RWPE2 (cell line): ENCODE measurements at places on chromosomes 5 and 9.

GRCh38 chr9:23492126-23493002, 333.7 kb downstream of the ELAVL2 start:
- no peaks in the 10 kb centered on the region for H3K36me3 ChIP-seq
- no peak for DNase-seq
- peaks cover 23% of the 10 kb centered on the region for H3K27me3 ChIP-seq
- H3K4me1 ChIP-seq, result peaks cover 8% of the 10 kb centered on the region

DNA sequence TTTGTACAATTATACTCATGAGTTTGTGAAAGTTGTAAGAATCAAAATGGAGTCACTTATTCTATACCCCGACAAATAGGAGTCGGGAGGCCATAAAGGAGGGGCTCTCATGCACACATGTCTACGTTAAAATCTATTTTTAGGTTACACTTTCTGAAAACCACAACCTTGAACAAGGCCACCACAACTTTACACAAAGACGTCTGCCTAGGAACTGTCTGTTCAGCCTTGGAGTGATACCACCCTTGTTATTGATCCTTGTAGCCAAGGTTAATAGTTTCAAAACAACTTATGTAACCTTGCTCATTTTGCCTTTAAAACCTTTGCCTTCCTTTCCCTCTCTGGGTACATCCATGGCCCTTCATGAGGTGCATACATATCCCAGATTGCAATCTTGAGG, 4.1 kb upstream of the NDFIP1 start:
- no peak overlapping the region for H3K4me3 ChIP-seq
- no peak for DNase-seq
- H3K36me3 ChIP-seq, result no peaks in the 10 kb centered on the region
- no peaks in the 10 kb centered on the region for H3K4me1 ChIP-seq
- H3K27ac ChIP-seq, result no peak overlapping the region
- H3K27me3 ChIP-seq, result no peaks in the 10 kb centered on the region

DNA sequence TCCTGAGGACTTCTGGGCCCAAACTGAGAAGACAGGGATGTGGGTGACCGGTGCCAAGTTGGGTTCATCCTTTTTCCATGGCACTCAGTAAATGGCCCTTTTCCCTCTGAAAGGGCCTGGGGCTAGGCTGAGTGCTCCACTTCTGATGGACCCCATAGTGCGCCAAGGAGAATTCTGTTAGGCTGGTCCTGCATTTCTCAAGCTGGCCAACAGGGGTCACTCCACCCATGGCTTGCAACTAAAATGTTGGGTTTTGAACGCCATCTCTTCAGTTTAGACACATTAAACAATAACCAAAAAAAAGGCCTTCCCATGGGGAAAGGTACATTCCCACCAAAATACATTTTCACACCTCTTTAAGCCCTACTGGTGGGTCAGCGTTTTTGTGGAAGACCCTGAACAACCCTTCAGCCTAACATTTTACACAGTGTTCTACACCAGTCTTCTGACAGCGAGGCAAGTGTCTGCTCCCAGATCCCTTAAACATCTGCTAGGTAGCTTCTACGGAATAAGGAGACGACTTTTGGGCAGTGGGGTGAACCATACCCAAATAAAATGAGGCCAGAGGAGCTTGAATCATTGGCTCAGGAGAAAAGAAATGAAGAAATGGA, 27.3 kb downstream of the CNTFR start:
- DNase-seq, result no peak
- no peaks in the 10 kb centered on the region for H3K4me1 ChIP-seq
- no peak overlapping the region for H3K4me3 ChIP-seq
- H3K27me3 ChIP-seq, result no peaks in the 10 kb centered on the region
- no peak overlapping the region for H3K27ac ChIP-seq

- no peaks in the 10 kb centered on the region for H3K4me1 ChIP-seq
- no peak overlapping the region for H3K27ac ChIP-seq
- H3K4me3 ChIP-seq, result no peak overlapping the region
- H3K27me3 ChIP-seq, result no peaks in the 10 kb centered on the region
- H3K36me3 ChIP-seq, result no peaks in the 10 kb centered on the region
Observed at GRCh38 chr9:37540634-37541033, 35.5 kb downstream of the FBXO10 start.

- no peaks in the 10 kb centered on the region for H3K4me1 ChIP-seq
- H3K4me3 ChIP-seq, result no peak overlapping the region
- no peak overlapping the region for H3K27ac ChIP-seq
Observed at GRCh38 chr5:165712011-165712410, 2206.6 kb downstream of the MAT2B start.

- H3K4me1 ChIP-seq, result no peaks in the 10 kb centered on the region
- DNase-seq, result no peak
- H3K27ac ChIP-seq, result no peak overlapping the region
- H3K36me3 ChIP-seq, result no peaks in the 10 kb centered on the region
- H3K27me3 ChIP-seq, result peaks cover 9% of the 10 kb centered on the region
Observed at GRCh38 chr5:84086511-84086910, 298.2 kb downstream of the EDIL3 start.

DNA sequence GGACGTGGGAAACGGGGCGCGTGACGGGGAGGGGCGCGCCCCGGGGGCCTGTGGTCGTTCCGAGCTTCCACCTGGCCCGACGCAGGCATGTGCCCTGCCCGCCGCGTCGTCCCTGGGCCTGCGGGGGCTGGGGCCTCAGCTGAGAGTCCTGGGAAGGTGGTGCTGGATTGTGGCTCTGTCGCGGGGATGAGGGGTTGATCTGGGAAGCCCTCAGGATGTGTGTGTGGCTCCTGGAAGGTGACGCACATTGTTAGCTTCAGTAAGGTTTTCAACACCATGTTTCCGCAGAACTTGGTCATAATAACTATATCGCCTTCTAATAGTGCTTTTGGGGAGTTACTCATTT, 589.1 kb downstream of the MTRR start:
- peak overlapping the region; percentile 86 for H3K4me3 ChIP-seq
- H3K27me3 ChIP-seq, result no peaks in the 10 kb centered on the region
- peaks cover 17% of the 10 kb centered on the region for H3K36me3 ChIP-seq

- H3K4me3 ChIP-seq, result no peak overlapping the region
- H3K27ac ChIP-seq, result no peak overlapping the region
- no peaks in the 10 kb centered on the region for H3K4me1 ChIP-seq
- H3K27me3 ChIP-seq, result no peaks in the 10 kb centered on the region
- DNase-seq, result no peak
- peaks cover 45% of the 10 kb centered on the region for H3K36me3 ChIP-seq
Observed at GRCh38 chr9:122865300-122865699, 36.9 kb upstream of the PDCL start.

DNA sequence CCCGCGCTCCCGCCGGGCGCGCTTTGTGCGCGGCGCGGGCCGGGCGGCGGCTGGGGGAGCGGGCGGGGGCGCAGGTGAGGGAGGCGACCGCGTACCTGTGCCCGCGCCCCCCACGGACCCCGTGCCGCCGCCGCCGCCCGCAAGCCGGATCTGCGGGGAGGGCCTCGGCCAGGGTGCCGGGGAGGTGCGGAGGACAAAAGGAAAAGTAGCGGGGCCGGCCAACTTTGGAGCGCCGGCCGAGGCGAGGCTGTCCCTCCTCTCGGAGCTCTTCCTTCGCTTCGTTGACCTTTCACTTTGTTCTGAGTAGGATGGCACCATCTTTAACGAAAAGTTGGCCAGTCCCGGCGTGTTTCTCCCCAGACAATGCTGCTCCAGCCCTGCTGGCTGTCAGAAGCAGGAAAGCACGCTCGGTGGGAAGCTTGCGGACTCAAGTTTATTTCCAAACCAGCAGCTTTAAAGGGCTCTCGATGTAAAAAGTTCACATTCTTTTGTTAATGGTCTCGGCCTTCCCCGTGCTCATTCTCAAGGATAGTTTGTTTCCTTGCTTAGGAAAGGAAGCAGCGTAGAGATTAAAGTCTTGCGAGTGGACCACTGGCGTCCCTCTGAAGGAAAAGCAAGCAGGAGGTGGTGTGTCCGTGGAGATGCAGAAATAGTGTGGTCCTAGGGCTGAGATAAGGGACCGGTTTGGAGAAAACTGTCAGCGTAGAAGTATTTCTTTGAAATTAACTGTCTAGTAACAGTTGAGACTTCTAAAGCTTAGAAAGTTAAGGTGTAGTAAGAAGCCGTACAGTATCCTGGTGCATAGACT, 639 bp downstream of the EHMT1 start:
- peak overlapping the region; percentile 80 for H3K4me3 ChIP-seq
- DNase-seq, result no peak
- peaks cover 13% of the 10 kb centered on the region for H3K4me1 ChIP-seq
- H3K27me3 ChIP-seq, result no peaks in the 10 kb centered on the region

DNA sequence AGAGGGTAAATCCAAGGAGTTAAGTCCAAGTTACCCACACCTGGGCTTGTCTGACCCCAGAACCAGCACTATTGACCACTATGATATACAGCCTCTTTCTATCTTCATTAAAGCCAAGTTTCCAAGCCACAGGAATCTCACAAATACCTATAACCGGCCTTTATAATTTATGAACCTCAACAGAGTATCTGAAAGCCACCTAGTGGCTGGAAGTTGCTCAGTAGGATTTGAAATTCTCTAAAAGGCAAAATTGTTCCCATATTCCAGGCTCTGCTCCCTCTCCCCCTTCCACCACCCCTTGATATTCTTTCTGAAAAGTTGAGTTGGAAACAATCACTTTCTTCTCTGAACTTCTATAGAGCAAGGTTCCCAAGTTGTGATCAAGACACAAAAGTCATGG, 106.4 kb upstream of the GPR151 start:
- no peak overlapping the region for H3K27ac ChIP-seq
- H3K4me3 ChIP-seq, result no peak overlapping the region
- H3K4me1 ChIP-seq, result no peaks in the 10 kb centered on the region
- no peak for DNase-seq
- no peaks in the 10 kb centered on the region for H3K27me3 ChIP-seq

GRCh38 chr5:173859408-173860159, 28.6 kb upstream of the CPEB4 start:
- no peak overlapping the region for H3K4me3 ChIP-seq
- DNase-seq, result no peak
- H3K27ac ChIP-seq, result no peak overlapping the region
- no peaks in the 10 kb centered on the region for H3K4me1 ChIP-seq

- H3K4me1 ChIP-seq, result peaks cover 9% of the 10 kb centered on the region
- H3K27ac ChIP-seq, result no peak overlapping the region
- DNase-seq, result no peak
- H3K4me3 ChIP-seq, result no peak overlapping the region
- no peaks in the 10 kb centered on the region for H3K27me3 ChIP-seq
Observed at GRCh38 chr9:6054280-6055099, 39.1 kb upstream of the RANBP6 start.

- DNase-seq, result no peak
- no peak overlapping the region for H3K4me3 ChIP-seq
- H3K4me1 ChIP-seq, result no peaks in the 10 kb centered on the region
Observed at GRCh38 chr5:127439644-127440043, 77.8 kb upstream of the PRRC1 start.

- H3K36me3 ChIP-seq, result peaks cover 64% of the 10 kb centered on the region
- no peaks in the 10 kb centered on the region for H3K4me1 ChIP-seq
- H3K4me3 ChIP-seq, result no peak overlapping the region
- no peaks in the 10 kb centered on the region for H3K27me3 ChIP-seq
- DNase-seq, result peak; percentile 74
Observed at GRCh38 chr5:1467341-1468246, 22.4 kb upstream of the SLC6A3 start.

DNA sequence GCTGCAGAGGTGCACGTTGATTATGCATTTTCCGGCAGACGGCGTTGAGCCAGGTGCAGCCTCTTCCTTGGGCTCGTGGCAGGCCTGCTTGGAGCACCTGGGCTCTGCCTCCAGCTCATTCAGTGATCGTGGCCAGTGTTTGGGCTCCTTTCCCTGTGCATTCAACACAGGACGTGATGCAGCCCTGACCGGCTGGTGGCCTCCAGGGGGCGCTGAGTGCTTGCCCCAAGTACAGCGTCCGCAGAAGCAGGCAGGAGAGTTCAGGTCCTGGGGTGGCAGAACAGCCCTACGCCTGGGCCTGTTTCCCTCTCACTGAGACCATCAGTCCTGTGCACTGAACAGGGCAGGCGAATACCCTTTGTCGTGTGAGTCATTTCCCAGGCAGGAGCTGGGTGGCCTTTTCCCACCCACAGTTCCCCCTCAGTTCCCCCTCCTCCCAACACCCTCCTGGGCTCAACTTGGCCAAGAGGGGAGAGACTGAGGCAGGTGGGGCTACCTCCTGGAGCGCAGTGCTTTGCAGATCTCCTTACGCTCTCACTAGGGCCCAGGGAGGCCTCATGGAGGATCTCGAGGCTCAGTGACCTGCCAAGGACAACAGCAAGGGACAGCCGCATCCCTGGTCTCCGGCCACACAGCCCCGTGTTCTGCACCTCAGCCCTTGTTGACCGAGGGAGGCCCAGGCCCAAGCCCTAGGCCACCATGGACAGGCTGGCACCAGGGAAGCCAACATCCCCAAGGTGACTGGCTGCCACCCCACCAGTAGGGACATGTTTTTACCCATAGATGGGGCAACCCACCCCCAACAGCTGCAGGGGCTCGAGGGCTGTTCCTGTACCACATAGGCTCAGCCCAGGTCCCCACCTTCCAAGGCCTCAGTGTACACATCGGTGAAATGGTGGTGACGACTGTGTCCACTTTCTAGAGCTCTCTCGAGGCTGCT, 52.9 kb downstream of the LRSAM1 start:
- H3K27me3 ChIP-seq, result no peaks in the 10 kb centered on the region
- H3K4me3 ChIP-seq, result no peak overlapping the region
- no peaks in the 10 kb centered on the region for H3K4me1 ChIP-seq

- H3K4me1 ChIP-seq, result no peaks in the 10 kb centered on the region
- no peaks in the 10 kb centered on the region for H3K36me3 ChIP-seq
- H3K27me3 ChIP-seq, result no peaks in the 10 kb centered on the region
- no peak overlapping the region for H3K4me3 ChIP-seq
- peak; percentile 28 for DNase-seq
- no peak overlapping the region for H3K27ac ChIP-seq
Observed at GRCh38 chr9:11618241-11618805, 1005.5 kb upstream of the PTPRD start.

DNA sequence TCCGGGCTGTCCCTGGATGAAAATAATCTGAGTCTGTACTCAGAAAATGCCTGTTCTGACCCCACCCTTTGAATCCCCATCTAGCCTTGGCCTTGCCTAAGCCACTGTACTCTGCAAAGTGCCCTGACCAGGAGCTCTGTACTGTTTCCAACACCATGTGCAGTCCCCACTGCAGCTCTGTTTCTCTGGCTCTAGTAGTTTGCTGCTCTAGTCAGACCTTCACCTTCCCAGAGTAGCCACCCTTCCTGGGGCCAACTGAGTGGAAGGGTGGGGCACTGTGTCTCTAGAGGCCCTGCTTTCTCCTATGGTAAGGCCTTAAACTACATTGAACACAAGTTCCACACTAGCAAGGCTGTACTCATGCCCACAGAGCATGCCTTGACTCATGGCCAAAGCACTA, 31.9 kb downstream of the P4HA2 start:
- no peak overlapping the region for H3K4me3 ChIP-seq
- H3K27me3 ChIP-seq, result no peaks in the 10 kb centered on the region
- peaks cover 81% of the 10 kb centered on the region for H3K36me3 ChIP-seq
- no peaks in the 10 kb centered on the region for H3K4me1 ChIP-seq
- DNase-seq, result no peak
- H3K27ac ChIP-seq, result no peak overlapping the region

DNA sequence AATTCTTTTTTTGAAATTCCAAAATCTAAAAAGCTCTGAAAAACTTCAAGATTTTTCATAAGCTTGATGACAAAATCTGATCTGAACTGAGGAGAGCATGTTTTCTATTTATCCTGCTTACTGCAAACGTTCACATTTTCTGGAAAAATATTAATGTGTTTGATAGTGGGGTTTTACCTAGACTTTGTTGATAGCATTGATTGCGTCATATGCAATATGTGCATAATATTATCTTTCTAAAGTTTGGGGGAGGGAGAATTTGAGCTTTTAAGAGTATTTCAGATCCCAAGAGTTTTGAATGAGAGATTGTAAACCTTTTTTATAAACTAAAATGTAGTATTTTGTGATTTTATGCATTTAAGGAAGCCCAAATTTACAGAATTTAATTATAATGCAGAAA, 62.8 kb upstream of the CDH6 start:
- no peak for DNase-seq
- H3K4me1 ChIP-seq, result peaks cover 7% of the 10 kb centered on the region
- no peaks in the 10 kb centered on the region for H3K36me3 ChIP-seq
- H3K27ac ChIP-seq, result no peak overlapping the region
- no peaks in the 10 kb centered on the region for H3K27me3 ChIP-seq
- no peak overlapping the region for H3K4me3 ChIP-seq
